RWPE1 (cell line): ENCODE measurements at places on chromosomes 5 and 9.

GRCh38 chr9:35001803-35002502 is 12.4 kb downstream of the DNAJB5 start:
- no peak for DNase-seq

- peak; percentile 60 for DNase-seq
These were observed 31.2 kb downstream of the NR3C1 start for GRCh38 chr5:143372187-143372829.

DNA sequence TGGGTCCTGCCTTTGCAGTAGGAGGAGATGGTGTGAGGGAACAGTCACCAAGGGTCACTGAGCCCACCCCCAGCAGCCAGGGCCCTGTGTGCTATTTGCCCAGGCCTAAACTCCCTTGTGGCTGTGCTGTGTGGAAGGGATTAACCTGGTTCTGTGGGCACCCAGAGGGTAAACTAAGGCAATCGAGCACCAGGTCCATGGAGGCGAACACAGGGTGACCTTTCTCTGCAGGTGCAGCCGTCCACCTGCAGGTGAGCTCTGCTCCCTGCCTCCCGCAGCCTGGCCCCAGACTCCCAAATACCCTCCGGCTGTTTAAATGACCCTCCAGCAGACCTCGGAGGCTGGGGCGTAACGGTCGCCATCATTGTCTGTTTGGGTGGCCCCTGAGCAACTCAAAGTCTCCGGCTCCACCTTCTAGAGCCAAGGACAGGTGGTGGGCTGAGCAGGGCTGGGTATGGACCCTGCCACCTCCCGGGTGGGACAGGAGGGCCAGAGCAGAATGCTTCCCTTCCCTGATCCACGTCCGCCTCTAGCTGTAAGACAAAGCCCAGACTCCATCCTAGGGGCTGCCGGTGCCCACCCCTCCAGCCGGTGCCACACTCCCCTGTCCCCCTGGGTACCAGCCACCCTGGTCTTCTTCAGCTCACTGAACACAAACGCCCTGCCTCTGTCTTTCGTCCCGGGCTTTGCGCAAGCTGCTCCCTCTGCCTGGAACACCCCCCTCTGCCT is 34.1 kb upstream of the FIBCD1 start:
- no peak for DNase-seq

- DNase-seq: no peak
These were observed 4.0 kb downstream of the ZBED3 start for GRCh38 chr5:77083088-77083487.

GRCh38 chr5:10610058-10610457 is 46.2 kb downstream of the ANKRD33B start:
- DNase-seq: no peak

- no peak for DNase-seq
These were observed 4.2 kb upstream of the ANXA2R start for GRCh38 chr5:43044181-43044914.

GRCh38 chr5:181156758-181157157 is 9.4 kb downstream of the OR2V2 start:
- no peak for DNase-seq

- no peak for DNase-seq
These were observed 4.4 kb downstream of the NPM1 start for GRCh38 chr5:171391996-171392577.

DNA sequence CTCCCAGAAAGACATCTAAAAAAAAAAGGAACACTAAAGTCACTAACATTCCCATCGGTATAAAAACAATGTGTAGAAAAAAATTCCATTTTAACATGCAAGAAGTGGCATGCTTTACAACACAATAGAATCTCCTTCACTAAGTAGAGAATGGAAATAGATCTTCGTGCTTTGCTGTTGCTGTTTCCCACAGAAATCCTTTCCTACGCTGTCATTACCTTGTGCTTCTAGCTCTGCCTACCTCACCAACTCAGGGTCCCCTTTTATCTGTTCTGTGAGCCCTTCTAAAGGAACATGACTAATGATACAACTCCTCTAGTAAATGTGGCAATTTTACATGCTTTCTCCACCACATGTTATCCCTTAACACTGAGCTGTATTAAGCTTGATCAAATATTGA is 202.9 kb downstream of the MCTP1 start:
- no peak for DNase-seq

- DNase-seq: no peak
These were observed 431 bp downstream of the BNC2 start for GRCh38 chr9:16869882-16870595.

DNA sequence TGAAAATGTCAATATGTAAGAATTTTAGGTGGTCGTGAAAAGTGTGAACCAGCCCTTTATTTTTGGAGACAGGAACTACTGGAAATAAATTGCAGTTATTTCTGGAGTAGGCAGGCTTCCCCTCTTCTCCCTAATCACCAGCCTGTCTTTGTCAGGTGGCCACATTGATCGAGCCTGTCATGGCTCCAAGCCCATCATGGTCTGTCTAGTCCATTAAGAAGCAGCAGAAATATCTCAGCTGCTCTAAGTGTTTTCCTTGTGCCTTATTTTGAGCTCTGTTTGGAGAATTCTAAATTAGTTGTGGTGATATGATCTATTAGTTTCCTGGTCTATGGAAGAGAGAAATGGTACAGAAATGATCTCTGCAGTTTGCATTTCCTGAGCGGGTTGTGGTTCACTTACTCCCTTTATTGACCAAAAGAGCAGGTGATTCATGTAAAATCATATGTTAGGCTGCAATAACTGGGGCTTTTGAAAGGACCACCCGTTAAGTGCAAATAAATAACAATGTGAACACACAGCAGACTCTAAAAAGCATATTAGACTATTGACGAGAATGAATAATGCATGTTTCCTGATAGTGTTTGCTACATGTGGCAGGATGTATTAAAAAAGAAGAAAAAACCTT is 42.3 kb downstream of the BASP1 start:
- DNase-seq: no peak

- DNase-seq: no peak
These were observed 4.6 kb downstream of the FOXD1 start for GRCh38 chr5:73443829-73444498.

GRCh38 chr9:70470050-70471015 is 55.9 kb upstream of the KLF9 start:
- DNase-seq: no peak

DNA sequence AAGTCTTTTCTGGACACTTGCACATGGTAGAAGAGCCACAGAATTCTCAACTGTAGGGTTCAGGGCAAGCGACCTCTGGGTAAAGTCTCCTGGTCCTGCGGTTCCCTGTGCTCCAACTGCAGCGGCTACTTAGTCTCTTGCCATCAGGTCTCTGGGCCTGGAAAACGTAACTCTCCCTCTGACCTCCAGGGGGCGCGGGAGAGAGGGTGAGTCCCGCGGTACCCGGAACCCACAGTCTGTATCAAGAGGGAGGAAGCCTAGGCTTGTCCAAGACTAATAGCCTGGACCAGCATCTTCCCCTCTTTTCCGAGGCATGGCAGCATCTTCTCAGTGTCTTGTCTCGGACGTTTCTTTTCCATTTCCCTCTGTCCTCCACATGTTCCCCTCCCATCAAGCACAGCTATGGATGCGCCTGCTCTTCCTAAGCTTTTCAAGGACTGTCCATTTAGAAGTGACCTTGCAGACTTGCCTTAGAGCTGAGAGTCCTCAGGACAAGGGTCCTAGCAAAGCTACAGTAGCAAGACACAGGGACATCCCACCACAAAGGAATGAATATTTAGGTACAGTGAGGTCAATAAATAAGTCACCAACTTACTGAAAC is 59.3 kb downstream of the FSTL4 start:
- DNase-seq: peak; percentile 79

- DNase-seq: no peak
These were observed 178.1 kb downstream of the FGF1 start for GRCh38 chr5:142507531-142508372.

- no peak for DNase-seq
These were observed 24.2 kb downstream of the CLPTM1L start for GRCh38 chr5:1320436-1321344.

GRCh38 chr5:56783261-56783660 is 32.1 kb upstream of the MAP3K1 start:
- DNase-seq: no peak

DNA sequence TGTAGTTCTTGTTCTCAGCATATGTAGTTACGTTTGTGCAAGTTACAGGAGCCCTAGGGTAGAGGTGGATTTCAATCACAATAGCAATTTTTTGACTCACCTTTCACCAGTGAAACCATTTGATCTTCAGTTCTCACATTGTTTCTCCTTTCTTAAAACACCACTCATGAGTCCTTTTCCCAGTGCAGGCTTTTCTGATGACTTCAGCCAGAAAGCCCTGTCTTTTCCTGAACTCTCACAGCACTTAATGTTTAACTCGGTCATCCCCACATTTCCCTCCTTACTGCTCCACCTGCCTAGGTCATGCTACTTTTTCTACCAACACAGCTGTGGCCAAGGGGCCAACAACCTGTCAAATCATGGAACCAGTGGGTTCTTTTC is 37.9 kb downstream of the ARHGEF28 start:
- no peak for DNase-seq

DNA sequence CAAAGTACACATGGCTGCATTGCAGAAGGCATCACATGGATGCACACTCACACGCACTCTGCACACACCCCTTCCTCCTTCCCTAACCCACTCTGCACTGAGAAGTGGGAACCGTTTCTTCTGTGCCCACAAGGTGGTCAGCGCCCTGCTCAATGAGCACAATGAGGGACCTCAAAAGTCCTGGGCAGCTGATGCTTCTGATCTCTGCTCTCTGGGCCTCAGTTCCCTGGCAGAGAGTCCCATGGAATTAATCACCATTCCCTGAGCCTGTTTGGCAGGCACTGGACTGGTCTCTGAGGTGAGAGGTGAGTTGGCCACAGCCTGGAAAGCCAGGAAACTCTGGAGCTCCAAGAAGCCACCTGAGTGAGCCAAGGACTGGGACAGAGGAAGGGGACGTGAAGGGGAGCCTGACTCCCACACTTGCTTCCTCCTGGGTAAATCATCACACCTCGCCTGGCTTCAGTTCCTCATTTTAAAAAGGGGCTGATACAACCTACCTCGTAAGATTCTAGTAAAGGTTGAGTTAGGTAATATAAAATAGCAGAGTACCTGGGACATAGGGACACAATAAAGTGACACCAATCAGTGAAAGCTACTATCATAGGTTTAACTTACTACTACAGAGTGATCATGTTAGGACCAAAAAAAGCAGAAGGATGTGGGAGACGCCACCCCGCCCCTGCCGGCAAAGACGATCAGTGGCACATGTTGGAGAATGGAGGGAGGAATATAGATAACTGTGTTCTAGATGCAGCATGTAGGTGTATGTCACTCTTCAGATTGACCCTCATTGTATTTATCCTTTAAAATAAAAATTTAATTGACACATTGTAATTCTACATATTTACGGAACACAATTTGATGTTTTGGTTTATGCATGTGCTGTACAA is 21.1 kb upstream of the IGFBPL1 start:
- DNase-seq: no peak

GRCh38 chr9:89933578-89933977 is 328.8 kb downstream of the GADD45G start:
- no peak for DNase-seq

GRCh38 chr9:107637421-107638420 is 148.2 kb upstream of the KLF4 start:
- DNase-seq: peak; percentile 84

DNA sequence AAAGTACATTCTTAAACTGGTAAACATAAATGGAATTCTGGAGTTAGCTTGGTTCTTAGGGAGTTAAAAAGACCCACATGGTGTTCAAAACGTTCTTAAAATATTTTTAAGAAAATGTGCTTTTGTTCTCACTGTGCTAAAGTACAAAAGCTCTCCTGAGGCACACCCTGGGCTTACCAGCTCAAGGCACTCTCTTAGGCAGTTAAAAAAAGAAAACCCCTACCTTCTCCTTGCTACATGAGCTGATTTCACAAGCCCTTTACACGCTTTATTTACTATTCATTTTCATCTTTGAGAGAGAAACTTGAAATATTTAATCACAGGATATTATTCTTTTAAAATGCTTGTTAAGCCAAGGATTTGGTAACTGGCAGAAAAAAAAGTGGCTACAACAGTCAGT is 723.3 kb upstream of the GRAMD2B start:
- no peak for DNase-seq

- DNase-seq: no peak
These were observed 297.7 kb downstream of the CSNK1G3 start for GRCh38 chr5:123809594-123810221.

DNA sequence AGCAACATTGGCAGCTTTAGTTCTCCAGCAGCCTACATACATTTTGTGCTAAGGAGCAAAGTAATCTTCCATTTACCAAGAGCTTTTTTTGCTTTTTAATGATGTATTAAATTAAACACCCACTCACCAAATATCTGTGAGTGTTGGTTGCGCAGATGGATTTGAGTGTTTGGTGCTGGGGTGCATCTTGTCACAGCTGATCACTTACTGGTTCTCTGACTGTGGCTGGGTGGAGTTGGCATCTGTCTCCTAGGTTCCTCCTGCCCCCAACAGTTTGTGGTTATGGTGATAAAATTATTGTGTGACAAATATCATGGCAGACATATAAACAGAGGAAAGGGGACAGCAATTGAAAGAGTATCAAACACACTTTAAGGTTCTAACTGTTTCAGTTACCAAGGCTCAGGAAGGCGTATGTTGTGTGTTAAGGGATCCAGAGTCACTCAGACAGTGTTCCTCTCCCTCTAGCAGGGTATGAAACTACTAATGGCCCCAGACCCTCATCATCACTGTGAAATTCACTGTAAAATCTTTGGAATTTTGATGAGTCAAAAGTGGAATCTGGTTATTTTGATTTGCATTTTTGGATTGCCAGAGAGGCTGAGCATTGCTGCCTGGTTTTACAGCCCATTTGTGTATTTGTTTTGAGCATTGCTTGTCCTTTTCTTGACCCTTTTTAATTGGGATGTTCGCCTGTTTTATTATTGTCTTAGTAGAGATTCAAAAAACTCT is 81.7 kb downstream of the PDE8B start:
- no peak for DNase-seq

GRCh38 chr5:14382640-14383039 is 199.0 kb upstream of the OTULINL start:
- DNase-seq: no peak

- no peak for DNase-seq
These were observed 8.5 kb downstream of the NOP16 start for GRCh38 chr5:176379881-176380280.

DNA sequence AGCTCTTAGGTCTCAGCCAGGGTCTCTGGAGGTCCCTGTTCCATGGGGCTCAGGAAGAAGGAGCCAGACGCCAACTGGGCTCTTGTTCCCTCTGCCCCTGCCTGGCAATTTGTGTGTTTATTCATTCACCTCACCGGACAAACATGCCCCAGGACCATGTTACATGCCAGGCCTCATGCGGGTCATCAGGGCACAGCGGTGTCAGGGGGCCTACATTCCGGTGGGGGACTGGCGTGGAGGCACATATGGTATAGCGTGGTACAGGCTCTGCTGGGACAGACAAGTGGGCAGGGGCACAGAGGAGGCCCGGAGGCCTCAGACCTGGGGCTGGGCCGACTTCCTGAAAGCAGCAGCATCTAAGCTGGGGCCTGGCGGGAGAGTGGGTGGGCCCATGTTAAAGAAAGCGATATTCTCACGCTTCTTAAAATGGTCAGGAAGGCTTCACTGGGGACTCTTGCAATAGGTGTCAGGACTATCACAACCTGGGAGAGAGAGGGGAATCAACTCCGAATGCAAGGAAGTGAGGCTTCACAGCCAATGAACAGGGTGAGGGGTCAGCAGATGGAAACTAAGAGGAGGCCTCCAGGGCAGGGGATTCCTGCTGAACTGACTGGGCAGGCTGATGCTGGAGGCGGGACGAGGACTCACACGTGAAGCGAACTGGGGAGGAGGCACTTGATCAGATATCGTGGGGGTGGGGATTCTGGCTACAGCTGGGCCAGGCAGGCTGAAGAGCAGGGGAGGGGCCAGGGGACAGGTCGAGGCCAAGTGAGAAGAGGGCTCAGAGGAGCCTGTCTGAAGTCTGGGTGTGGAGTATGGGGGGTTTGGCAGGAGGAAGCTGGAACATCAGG is 41.9 kb downstream of the NCS1 start:
- DNase-seq: no peak

- no peak for DNase-seq
These were observed 116.5 kb upstream of the OTULINL start for GRCh38 chr5:14465116-14465515.
